ENCODE measurements at places on chromosomes 11 and 22. TPM values are rescaled to one million over a fixed set of nuclear protein-coding genes. Genes with fewer than 3 reads are reported as not detected.

HPX gene
- total RNA-seq, result 1.7 TPM

GRAMD4 gene
- total RNA-seq, result 58.1 TPM

KCNK4 gene
- not detected for total RNA-seq

OR5B21 gene
- total RNA-seq, result not detected

APOA5 gene
- total RNA-seq, result 0.41 TPM

Data from lower lobe of right lung (tissue), 2 donors.